Left lobe of liver (tissue), 2 donors: ENCODE measurements at places on chromosomes 3 and 15. TPM values are rescaled to one million over a fixed set of nuclear protein-coding genes. Genes with fewer than 3 reads are reported as not detected.

- DNase-seq = no peak
Measured at GRCh38 chr3:37174532-37175126, at the start of gene LRRFIP2. TSS of gene LRRFIP2 (minus strand) at chr3:37174582. CDS start at chr3:37148983, 25,599 bp downstream.

GRCh38 chr3:183468424-183468823 lies 40.0 kb upstream of the MCF2L2 start:
- DNase-seq = no peak

DNA sequence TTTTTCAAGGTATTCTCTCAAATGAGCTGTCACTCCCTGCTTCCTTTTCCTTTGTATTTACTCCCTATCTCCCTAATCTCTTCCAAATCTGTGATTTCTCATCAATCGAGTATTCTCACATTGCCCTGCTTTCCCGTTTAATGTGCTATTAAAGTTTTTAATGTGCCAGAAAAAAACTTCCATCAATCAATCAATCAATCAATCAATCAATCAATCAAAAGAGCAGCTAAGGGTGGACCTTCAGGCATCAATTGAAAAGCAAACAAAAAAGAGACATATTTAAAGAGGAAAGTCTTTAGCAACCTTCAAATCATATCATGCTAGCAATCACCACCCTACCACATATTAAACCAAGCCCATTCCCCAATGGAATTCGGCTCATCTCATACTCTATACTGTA lies 58.9 kb downstream of the SATB1 start:
- DNase-seq = no peak

DNA sequence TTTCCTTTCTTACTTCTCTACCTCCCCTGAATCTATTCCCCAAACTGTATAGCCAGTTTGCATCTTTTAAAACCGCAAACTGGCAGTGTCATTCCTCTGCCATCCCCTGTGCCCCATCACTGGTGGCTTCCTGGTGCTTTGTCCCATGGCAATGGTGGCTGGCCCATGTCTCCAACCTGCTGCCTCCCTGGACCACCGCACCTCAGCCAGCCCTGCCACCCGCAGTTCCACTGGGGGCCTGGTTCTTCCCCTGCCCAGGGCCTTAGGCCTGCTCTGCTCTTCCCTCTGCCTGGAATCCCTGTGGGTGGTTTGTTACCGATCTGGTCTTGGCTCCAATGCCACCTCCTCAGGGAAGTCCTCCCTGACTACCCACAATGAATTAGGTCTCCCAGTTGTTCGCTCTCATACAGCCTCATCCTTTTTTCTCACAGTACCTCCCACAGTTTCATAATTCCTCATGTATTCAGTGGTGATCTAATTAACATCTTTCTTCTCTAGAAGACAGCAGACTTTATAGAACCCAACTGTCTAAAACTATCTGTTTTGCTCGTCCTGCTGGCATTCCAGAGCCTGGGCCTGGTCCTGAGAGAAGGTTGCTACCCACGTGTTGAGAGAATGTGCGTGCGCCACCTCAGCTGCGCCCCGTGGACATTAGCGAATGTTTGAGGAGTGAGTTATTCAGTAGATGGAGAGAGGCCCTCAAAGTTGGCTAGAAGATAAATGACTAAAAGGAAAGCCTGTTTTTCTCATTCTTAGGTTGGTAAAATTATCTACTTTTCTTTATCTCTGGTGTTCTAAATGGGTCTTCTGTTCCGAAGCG lies 130.1 kb downstream of the DNAJB8 start:
- no peak for DNase-seq

DNA sequence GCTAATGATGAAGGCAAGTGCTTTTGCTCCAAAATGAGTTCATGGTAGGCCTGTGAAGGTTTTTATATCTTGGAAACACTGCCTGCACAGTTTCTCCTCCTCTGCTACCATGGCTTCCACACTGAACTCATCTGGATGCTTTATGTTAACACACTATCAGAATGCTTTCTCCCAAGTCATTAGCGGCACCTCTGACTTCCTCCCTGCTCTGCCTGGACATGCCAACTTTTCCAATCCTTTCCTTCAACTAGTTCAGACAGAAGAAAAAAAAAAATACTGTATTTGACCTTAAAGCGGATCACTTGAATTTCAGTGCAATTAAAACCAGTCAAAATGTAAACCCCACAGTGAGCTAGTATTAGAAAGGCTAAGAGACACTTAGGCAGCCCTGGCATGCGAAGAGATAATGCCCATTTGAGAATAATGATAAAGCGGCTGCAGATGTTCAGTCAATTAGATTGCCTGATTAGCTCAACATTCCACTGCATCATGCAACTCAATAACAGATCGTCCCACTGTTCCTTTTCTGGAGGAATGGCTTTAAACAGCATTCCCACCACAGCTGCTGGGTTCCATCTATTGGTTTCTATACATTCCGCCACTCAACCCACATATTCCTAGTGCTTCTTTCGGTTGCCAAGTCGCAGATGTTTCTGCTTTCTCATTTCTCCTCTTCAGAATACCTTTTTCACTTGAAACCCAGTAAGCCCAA lies 51.7 kb downstream of the CNTN3 start:
- no peak for DNase-seq

GRCh38 chr3:124592658-124593441 lies 137.4 kb upstream of the UMPS start:
- peak; percentile 85 for DNase-seq

The GOLGA6L10 gene
- 0.48 TPM for total RNA-seq

The TNFAIP8L3 gene
- total RNA-seq = 1.1 TPM

The RAD51 gene
- 0.38 TPM for total RNA-seq
